Vagina (tissue), 2 donors: ENCODE measurements at places on chromosomes 5 and 9. TPM values are rescaled to one million over a fixed set of nuclear protein-coding genes. Genes with fewer than 3 reads are reported as not detected.
A peak's percentile ranks its signal among the peaks of the same experiment; 100 is the strongest.

Gene TMC1
- not detected for total RNA-seq

DNA sequence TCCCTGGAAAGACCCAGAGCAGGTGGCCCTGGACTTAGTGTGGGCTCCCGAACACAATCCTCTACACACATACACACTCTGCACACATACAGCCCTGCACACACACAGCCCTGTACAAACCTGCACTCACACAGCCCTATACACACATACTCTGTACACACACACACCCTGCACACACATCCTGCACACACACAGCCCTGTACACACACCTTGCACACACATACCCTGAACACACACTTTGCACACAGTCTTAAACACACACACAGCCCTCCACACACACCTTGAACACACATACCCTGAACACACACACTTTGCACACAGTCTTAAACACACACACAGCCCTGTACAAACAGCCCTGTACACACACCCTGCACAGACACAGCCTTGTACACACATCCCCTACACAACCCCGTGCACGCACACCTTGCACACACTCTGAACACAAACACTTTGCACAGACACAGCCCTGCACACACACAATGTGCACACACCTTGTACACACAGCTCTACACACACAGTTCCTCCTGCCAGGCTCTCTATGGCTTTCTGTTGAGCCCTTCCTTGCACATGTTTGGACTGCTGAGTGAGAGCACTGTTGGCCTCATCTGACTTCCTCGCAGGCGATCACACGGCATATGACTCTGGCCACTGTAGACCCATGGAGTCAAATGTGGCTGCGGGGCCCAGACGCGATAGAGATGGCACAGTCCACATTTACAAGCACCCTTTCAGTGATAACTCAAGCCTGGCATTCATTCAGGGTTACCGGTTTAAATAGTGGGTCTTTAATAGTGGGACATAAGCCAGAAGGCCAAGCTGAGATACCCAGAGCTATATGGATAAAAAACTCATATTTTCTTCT lies 245.7 kb upstream of the IRX1 start:
- no peak overlapping the region for H3K27ac ChIP-seq
- H3K4me1 ChIP-seq: no peaks in the 10 kb centered on the region
- H3K36me3 ChIP-seq: no peaks in the 10 kb centered on the region
- H3K4me3 ChIP-seq: no peak overlapping the region

DNA sequence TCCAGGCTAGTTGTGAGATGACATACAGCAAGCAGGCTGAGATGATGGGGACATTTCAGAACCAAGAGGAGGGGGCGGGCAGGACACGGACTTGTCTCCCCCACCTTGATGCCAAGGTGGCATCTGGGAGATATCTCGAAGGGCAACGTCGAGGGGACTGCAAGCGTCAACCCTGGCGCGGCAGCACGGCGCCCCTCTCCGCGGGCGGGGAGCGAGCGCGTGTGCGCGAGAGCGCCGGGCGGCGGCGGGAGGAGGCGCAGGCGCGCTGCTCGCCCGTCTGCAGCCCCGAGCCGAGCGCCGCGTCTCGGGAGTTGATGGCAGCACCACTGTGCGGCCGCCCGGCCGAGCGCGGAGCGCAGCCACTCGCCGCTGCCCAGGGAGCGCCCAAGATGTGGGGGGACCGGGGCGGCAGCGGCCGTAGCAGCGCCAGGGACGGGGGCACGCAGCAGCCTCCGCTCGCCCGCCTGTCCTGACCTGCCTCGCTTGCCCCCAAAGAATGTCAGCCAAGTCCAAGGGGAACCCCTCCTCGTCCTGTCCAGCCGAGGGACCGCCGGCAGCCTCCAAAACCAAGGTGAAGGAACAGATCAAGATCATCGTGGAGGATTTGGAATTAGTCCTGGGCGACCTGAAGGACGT lies at the start of gene PRR16:
Gene PRR16 (plus strand): TSS at position 310 of the 636 bp plus-strand sequence.
- no peaks in the 10 kb centered on the region for H3K4me1 ChIP-seq
- DNase-seq: no peak
- peak within 1 kb of the TSS; percentile 83 for H3K27ac ChIP-seq
- H3K36me3 ChIP-seq: no peaks in the 10 kb centered on the region

GRCh38 chr5:118705959-118706667 lies 282.2 kb downstream of the DTWD2 start:
- no peak for DNase-seq
- no peak overlapping the region for H3K4me3 ChIP-seq
- H3K4me1 ChIP-seq: no peaks in the 10 kb centered on the region
- H3K27ac ChIP-seq: no peak overlapping the region

DNA sequence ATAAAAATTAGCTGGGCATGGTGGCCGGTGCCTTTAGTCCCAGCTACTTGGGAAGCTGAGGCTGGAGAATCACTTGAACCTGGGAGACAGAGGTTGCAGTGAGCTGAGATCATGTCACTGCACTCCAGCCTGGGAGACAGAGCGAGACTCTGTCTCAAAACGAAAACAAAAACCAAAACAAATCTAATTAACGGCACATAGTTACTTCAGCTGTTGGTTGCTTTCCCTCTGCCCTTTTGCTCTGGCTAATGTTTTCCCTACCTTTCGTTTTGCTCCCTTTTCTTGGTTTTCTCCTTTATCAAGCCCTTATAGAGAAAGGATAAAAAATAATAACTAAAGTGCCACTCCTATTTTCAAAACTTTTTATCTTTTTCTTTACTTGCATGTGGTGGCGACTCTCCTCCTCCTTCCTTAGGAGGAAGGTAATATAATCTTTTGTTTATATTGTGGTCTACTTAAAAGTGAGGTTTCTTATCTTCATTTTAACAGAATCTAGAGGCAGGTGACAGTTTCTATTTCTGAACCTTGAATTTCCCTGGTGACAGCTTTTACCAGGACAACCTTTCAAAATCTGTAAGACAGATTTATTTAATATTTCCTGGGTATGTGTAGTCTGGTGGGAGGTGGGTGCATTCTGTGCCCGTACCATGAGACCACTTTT lies 125.4 kb downstream of the ARHGEF28 start:
- no peaks in the 10 kb centered on the region for H3K27me3 ChIP-seq
- DNase-seq: no peak
- no peaks in the 10 kb centered on the region for H3K36me3 ChIP-seq
- peaks cover 12% of the 10 kb centered on the region for H3K4me1 ChIP-seq
- H3K27ac ChIP-seq: no peak overlapping the region

GRCh38 chr5:151126199-151126645 lies 31.4 kb downstream of the ANXA6 start:
- no peaks in the 10 kb centered on the region for H3K27me3 ChIP-seq
- H3K4me1 ChIP-seq: no peaks in the 10 kb centered on the region

DNA sequence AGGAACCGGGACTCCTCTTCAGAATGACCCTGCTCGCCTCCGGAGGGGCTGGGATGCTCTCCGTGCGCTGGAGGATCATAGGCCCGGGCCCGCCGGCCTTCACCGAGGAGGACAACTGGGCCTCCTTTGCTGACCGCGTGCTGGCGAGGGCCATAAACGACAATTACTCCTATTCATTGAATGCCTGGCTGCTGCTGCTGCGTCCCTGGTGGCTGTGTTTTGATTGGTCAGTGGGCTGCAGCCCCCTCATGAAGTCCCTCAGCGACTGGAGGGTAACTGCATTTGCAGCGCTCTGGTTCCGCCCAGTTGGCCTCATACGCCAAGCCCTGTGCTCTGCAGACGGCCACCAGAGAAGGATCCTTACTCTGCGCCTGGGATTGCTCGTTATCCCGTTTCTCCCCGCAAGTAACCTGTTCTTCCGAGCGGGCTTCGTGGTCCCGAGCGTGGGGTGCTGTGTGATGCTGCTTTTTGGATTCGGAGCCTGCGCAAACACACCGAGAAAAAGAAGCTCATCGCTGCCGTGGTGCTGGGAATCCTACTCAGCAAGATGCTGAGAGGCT lies 16.6 kb downstream of the OR2V1 start:
- H3K27ac ChIP-seq: no peak overlapping the region
- H3K4me3 ChIP-seq: no peak overlapping the region
- no peaks in the 10 kb centered on the region for H3K36me3 ChIP-seq
- peaks cover 6% of the 10 kb centered on the region for H3K27me3 ChIP-seq

Gene FOXD4L6
- total RNA-seq: not detected

DNA sequence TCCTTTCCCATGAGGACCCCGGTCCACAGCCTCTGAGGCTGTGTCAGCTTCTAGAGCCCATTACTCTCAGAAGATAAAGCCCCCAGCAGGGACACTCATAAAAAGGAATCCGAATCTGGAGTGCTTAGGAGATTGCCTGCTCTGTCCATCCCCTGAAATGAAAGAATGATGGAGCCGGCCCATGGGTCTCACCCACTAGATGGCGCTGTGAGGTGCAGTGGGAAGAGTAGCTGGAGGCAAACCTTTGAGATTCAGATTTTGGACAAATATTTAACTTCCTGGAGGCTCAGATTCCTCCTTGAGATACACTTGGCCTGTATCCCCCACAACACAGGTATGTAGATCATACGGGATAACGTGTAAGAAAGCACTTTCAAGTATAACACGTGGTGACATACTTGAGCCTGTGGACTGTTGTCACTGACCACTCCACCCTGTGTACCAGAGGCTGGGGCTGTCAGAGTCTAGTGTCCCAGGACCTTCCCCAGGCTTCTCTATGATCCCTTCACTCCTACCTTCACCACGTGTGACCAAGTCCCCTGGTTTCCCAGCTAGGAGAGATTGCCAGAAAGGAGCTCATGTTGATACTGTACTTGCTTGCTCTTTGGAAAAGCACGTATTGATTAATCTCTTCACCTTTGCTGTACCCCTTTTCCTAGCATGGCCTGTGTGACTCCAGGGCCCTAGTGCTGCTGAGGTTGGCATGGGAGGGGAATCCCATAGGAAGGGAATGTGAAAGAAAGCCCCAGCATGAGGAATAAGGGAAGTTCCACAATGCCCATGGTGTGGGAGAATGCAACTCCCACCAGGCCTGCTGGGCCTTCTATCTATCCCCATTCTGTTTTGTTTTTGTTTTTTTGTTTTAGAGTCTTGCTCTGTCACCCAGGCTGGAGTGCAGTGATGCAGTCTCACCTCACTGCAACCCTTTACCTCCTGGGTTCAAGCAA lies 32.1 kb downstream of the TRMO start:
- H3K36me3 ChIP-seq: no peaks in the 10 kb centered on the region
- no peak overlapping the region for H3K27ac ChIP-seq
- no peak overlapping the region for H3K4me3 ChIP-seq
- no peaks in the 10 kb centered on the region for H3K27me3 ChIP-seq
- no peaks in the 10 kb centered on the region for H3K4me1 ChIP-seq

DNA sequence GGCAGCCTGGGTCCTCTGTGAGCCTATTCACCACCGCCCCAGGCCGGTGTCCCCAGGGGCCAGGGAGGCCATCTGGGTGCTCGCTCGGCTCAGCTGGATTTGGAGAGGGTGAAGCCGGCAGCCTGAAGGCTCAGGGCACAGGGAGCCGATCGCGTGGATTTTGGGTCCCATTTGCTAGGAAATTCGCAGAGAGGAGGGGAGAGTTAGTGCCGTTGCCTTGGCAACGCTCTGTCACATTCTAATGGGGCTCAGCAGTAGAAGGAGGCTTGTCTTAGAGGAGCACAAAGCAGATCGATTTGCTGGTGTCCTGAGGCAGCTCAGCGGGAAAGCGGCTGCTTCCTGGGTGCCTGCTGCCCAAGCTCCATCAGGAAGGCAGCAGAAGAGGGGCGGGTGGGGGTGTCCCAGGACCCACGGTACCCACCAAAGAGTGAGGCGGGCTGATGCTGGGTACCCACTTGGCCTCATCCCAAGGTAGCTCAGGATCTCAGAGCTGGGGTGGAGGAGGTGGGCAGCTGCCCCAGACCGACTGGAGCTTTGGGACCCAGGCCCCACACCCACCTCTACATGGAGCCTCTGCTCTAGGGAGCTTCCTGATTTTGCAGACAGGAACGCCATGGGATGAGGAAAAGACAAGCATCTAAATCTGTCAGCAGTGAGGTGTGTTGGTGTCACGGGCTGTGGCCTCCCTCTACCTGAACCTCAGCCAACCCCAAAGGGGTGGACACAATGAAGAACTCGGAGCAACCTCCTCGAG lies 17.1 kb upstream of the OLFM1 start:
- H3K4me3 ChIP-seq: no peak overlapping the region
- no peak for DNase-seq
- no peaks in the 10 kb centered on the region for H3K27me3 ChIP-seq
- H3K4me1 ChIP-seq: peaks cover 7% of the 10 kb centered on the region
- H3K36me3 ChIP-seq: no peaks in the 10 kb centered on the region
- H3K27ac ChIP-seq: no peak overlapping the region

GRCh38 chr5:136141561-136141960 lies 8.9 kb downstream of the SMAD5 start:
- DNase-seq: no peak
- no peaks in the 10 kb centered on the region for H3K36me3 ChIP-seq
- H3K27me3 ChIP-seq: no peaks in the 10 kb centered on the region
- H3K27ac ChIP-seq: no peak overlapping the region

DNA sequence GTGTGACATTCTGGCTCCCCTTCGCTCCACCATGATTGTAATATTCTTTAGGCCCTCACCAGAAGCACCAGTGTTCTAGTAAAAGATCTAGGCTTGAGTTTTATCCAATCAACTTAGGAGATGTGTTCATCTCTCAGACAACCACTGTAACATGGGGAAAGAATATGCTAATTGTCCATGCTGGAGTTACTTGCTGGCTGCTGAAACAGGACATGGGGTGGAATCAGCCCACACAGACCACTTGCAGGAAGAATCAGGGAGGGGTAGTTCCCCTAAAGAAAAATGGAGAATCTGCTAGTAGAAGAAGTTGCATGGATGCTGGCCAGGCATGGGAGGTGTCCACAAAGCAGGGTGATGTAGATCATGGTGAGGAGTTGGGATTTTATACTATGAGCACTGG lies 86.2 kb downstream of the FEM1C start:
- H3K4me3 ChIP-seq: no peak overlapping the region
- DNase-seq: no peak
- no peaks in the 10 kb centered on the region for H3K27me3 ChIP-seq
- H3K36me3 ChIP-seq: no peaks in the 10 kb centered on the region
- H3K27ac ChIP-seq: no peak overlapping the region

GRCh38 chr9:98870782-98871557 lies 63.5 kb downstream of the GALNT12 start:
- no peaks in the 10 kb centered on the region for H3K27me3 ChIP-seq
- no peak for DNase-seq
- H3K4me3 ChIP-seq: no peak overlapping the region
- no peaks in the 10 kb centered on the region for H3K36me3 ChIP-seq
- H3K27ac ChIP-seq: no peak overlapping the region

DNA sequence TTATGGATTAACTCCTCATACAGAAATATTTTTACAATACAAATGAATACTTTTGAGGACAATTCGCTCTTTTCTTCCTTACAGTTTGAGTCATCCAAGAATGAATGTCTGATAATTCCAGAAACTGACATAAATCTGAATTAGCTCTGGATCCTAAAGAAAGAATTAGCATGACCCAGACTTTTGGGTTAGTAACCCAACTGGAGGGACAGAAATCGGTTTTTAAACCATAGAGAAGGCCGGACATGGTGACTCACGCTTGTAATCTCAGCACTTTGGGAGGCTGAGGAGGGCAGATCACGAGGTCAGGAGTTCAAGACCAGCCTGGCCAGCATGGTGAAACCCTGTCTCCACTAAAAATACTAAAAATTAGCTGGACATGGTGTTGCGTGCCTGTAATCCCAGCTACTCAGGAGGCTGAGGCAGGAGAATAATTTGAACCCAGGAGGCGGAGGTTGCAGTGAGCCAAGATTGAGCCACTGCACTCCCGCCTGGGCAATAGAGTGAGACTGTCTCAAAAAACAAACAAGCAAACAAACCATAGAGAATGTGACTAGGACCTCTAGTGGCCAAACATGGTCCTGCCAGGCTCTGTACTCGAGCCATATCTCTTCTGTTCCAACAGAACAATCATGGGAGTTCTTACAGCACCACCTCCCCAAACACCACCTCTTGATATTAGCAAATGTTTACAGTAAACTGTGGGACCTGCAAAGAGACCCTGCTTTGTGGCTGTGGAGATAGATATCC lies 44.8 kb downstream of the LURAP1L start:
- no peak overlapping the region for H3K4me3 ChIP-seq
- peak overlapping the region; percentile 62 for H3K27ac ChIP-seq
- no peak for DNase-seq
- no peaks in the 10 kb centered on the region for H3K27me3 ChIP-seq
- peaks cover 40% of the 10 kb centered on the region for H3K4me1 ChIP-seq
